ENCODE measurements at places on chromosomes 6 and 20. TPM values are rescaled to one million over a fixed set of nuclear protein-coding genes. Genes with fewer than 3 reads are reported as not detected.

DNA sequence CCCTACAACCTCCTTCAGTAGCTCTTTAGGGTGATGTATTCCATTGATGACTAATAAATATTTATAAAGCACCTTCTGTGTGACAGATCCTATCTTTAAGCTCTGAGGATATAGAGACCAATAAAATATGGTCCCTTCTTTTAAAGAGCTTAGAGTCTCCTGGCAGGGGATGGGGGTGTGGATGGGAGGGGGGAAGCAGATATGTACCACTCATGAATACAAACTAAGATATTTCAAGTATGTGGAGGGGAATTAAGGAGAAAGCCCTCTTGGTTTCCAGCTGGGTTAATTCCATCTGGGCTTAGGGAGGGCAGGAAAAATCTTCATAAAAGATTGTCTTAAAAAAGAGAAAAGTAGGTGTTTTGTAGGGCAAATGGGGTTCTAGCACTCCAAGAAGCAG lies 21.6 kb upstream of the FBXO9 start:
- DNase-seq: no peak

DNA sequence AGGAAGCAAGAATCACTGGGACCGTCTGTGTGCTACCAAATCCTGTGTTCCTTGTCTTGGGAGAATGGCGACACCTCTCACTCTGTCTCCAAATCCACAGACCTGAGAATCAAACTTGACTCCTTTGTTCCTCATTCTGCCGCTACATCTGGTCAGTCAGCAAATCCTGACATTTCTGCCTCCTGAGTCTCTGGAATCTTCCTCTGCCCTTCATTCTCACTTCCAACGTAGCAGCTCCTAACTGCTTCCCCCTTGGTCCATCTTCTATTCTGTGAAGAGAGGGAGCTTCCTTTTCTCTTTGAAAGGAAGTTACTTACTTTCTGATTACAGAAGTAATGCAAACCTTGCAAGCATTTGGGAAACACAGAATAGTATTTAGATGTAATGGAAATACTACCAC lies 37.7 kb downstream of the SYTL3 start:
- DNase-seq: no peak

DNA sequence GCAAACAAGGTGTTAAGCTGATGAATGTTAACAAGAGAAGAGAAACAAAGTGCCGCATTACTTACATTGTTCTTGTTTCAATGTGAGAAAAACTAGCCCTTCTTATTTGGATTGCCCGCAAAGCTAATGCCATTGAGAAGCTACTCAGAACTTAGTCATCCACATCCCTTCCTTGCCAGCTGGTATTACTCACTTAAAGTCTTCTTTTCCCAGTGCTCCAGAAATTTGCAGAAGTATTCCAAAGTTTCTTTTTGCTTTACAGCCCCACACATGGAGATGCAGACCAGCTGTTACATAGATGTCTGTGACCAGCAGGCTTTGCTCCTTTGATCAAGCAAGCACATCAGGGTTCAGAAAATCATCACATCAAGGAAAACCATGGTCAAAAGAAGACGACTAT lies 529.0 kb downstream of the TBC1D32 start:
- DNase-seq: no peak

GRCh38 chr6:16409531-16410441 lies 171.4 kb downstream of the GMPR start:
- DNase-seq: peak; percentile 55

DNA sequence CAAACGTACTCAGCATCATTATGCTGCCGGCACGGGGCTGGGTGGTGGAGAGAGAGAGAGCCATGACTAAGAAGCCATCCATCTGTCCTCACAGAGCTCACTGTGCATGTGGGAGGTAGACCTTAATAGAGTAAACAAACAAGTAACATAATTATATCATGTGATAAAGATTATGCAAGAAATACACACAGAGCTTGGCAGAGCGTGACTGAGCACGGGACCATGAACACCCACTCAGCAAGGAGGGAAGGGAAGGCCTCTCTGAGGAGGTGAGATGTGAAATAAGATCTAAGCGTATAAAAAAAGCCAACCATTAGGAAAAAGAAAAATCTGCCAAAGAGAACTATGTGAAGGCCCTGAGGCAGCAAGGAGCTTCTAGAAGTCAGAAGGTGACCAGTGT lies 207.5 kb downstream of the PTPRT start:
- DNase-seq: no peak

DNA sequence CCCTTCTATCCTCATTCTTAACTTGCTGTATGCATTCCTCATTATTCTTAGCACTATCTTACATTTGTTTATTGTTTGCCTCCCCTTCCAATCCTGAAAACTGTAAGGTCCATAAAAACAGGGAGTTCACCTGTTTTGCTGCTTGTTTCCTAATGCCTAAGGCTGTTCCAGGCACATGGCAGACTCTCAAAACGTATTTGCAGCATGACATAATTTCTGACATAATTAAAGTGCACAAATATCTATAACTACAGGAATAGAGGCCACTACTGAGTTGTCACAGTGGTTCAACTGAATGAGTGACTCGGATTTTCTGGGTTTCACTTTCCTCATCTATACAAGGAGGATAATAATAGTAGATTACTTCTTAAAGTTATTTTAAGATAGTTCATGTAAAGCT lies 83.0 kb downstream of the HFE start:
- DNase-seq: no peak

GRCh38 chr6:7025861-7026260 lies 81.9 kb upstream of the RREB1 start:
- DNase-seq: no peak

GRCh38 chr6:45591890-45592289 lies 214.2 kb upstream of the SUPT3H start:
- DNase-seq: no peak

- DNase-seq: no peak
These were observed 273.8 kb upstream of the AGPAT4 start for GRCh38 chr6:161547617-161548016.

- DNase-seq: no peak
These were observed 369.4 kb upstream of the CITED2 start for GRCh38 chr6:139743664-139744437.

DNA sequence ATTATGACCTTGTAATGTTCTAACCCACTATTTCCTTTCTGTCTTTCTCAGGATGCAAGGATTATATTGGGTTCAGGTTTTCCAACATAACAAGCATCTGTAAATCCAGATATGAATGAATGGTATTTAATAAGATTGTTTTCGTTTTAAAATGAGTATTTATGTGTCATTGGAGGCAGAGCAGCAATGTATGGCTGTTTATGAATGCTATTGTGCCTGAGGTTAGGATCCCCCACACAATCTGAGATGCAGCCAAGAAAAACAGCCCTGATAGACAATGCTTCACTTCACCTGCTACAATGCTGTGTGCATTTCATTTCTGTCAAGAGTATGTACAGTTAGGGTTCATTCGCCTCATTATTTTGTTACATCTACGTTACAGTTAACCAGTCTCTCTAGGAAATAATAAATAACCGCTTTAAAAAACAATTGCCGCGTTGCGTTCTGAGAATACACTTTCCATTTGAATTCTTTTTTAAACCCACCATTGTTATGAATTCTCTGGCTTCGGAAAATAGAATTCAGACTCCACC lies 19.6 kb downstream of the TFAP2A start:
- DNase-seq: no peak

DNA sequence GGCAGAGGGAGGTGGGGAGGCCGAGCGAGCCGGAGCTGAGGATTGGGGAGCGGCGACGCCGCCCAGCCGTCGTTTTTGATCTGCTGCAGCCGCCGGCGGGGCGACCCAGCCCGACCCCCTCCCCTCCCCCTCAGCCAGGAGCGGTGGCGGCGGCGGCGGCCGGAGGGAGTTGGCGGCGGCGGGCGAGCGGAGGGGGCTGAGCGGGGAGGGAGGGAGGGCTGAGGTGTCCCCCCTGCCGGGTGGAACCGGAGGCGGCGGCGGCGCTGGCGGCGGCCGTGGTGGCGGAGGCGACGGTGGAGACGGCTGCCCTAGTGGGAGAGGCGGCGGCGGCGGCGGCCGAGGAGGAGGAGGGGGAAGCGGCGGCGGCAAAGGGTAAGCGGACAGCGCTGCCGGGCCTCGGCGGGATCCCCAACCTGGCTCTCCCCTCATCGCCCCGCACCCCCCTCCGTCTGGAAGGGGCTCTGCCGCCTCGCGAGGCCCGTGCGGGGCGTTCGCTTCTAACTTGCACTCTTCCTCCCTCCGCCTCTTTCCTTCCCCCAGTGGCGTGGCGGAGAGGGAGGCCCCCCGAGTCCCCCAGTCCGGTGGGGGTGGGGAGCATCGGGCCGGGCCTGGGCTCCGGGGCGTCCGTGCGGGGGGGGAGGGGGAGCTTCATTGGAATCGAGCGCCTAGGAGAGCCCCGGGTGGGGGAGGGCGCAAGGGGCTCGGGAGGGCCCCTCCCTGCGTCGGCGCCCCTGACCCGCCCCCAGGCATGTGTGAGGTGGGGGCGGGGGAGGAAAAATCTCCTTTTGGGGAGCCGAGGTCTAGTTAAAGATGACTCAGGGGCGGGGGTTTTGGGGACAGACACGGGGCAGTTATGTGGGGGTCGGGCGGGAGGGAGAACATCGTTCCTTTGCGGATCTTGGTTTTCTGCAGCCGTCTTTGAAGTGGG lies at the start of gene TAB2:
Gene TAB2, plus strand, starts transcription at position 69 of the 928 bp plus-strand sequence. CDS start 52,286 bp downstream, outside the sequence.
- DNase-seq: peak; percentile 57

DNA sequence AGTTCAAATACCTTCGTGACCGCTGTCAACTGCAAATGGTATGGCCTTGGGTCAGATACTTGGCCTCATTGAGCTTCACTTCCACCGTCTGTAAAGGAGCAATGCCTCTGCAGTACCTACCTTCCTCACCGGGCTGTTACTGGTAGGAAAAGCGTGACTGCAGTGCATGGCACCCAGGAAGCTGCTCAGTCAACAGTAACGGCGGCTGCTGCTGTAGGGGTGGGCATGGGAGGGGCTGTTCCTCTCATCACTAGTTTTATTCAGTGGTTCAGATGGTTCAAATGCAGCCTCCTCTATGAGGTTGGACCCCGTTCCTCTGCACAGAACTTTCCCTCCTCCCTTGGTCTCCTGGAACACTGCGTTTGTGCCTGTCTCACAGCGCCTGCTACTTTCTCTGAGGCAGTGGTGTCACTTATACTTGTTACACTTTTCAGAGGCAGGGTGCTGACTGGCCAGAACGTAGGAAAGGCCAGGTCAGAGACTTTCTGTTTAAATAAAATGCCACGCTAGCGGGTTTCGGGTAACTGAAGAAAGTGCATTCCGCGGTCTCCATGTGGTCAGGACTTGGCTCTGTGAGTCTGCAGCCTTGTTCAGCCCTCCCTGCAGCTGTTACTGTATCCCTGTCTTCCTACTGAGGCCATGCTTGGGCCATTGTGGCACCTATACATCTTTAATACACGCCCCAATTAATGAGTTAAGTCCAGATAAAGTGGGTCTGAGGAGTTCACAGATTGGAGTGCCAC lies 279.6 kb downstream of the NRN1 start:
- no peak for DNase-seq

DNA sequence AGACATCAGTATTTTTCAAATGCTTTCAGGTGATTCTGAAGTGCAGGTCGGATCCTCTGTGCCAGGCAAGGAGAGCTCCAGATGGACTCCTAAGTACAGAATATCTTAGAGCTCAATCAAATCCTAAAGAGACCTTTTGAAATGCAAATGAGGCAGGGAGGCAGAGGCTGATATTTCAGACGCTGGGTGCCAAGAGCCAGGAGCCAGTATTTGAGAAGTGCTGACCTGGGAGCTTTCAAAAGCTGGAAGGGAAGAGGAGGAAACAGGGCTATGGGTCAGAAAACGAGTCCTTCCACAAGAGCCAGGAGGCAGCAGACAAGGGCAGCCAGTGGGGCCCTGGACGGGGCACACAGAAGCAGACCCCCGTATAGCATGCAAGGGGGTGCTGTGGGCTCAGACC lies 46.1 kb upstream of the DSN1 start:
- DNase-seq: no peak

- DNase-seq: no peak
These were observed 243.7 kb downstream of the ALDH8A1 start for GRCh38 chr6:134706153-134706552.

GRCh38 chr6:15752820-15753219 lies 90.0 kb upstream of the DTNBP1 start:
- no peak for DNase-seq

DNA sequence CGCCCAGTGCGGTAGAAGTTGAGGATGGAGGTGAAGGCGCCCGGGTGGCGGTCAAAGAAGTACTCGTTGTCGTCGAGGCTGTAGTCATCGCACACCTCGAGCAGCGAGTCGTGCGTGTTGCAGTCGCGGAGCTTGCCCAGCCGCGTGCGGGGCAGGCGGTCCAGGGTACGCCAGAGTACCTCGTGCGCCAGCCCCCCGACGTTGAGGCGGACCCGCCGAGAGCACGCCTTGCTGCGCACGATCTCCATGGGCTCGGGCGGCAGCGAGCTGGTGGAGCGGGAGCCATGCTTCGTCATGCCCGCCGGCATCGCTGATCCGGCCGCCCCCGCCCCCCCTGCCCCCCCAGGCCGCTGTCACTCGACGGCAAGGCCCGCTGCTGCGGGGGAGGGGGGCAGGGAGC lies 295 bp downstream of the KCNB1 start:
- DNase-seq: no peak

CLPSL1 gene
- not detected for total RNA-seq

LYRM2 gene
- total RNA-seq: 16.0 TPM

NEDD9 gene
- 3.2 TPM for total RNA-seq

COX4I2 gene
- total RNA-seq: not detected

SHLD1 gene
- 7.1 TPM for total RNA-seq

ABHD16B gene
- total RNA-seq: not detected

MCCD1 gene
- not detected for total RNA-seq

RNF146 gene
- total RNA-seq: 68.6 TPM

SH3BGRL2 gene
- total RNA-seq: 7.0 TPM

SLC44A4 gene
- total RNA-seq: 1.6 TPM

BAK1 gene
- total RNA-seq: 51.4 TPM

All from endothelial cell (in vitro differentiated cells).